ENCODE measurements at places on chromosomes 13 and 19. TPM values are rescaled to one million over a fixed set of nuclear protein-coding genes. Genes with fewer than 3 reads are reported as not detected.

ZNF790 gene
- total RNA-seq: 12.4 TPM

DNA sequence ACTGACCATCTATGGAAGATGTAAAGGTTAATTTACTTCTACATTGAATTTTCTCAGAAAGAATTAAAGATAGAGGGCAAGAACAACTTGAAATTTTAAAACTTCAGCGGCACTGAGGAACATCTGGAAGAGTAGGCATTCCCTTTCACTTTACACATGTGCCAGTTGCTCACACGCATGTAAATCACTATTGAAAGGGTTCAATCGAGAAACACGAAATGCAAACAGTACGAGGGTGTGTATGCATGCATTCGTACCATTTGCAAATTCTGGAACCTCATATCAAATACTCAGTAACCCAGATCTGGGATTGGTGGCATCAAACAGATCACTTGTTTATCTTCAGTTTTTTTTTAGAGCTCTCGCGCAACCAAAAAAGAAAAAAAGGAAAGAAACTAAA lies 315.5 kb upstream of the MAB21L1 start:
- H3K4me1 ChIP-seq: no peaks in the 10 kb centered on the region
- no peaks in the 10 kb centered on the region for H3K27me3 ChIP-seq
- H3K4me3 ChIP-seq: no peak overlapping the region
- no peak overlapping the region for H3K27ac ChIP-seq
- no peak for DNase-seq

DNA sequence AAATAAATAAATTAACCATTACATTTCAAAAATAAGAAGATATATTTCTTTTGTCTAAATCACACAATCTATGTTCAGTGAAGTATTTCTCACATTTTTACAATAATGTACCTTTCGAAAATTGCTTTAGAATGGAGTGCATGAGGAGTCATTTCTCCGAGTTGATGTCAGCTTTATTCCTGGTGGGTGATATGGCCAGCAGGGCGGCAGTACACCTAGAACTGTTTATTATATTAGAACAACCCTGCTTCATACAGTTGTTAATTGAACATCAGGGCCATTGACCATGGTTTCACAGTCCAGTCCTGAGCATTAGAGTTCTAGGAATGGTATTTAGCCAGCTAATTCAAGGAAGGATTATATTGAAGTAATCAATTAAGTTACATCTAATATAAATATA lies 696.3 kb upstream of the SLC10A2 start:
- H3K27me3 ChIP-seq: no peaks in the 10 kb centered on the region
- H3K4me1 ChIP-seq: no peaks in the 10 kb centered on the region
- H3K27ac ChIP-seq: no peak overlapping the region
- H3K4me3 ChIP-seq: no peak overlapping the region
- DNase-seq: no peak

MYO1F gene
- total RNA-seq: 187 TPM

DNA sequence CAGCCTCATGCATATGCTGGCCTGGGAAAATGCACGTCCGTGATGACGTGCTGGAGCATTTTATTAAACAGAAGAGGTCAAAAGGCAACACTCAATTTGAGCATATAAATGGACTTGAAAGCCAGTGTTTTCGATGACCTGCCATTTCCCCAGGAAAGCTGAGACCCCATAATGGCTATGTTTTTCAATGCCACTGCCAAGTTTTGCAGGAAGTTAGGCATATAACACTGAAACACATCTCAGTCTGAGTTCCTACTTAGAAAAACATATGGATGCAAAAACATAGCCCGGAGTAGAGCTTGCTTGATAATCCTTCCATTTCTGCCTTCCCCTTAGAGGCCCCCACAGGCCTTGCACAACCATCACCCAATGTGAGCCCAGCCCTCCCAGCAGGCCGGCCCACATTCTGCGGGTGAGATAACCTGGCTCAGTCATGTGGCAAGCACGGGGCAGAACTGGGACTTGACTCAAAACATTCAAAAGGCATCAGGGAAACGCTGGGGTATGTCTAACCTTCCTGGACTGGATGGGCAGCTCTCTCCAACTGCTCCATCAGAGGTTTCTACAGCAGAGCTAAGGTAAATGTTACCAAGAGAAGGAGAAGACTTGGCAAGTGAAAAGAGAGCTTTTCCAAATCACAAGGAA lies 24.9 kb downstream of the EPS15L1 start:
- peaks cover 72% of the 10 kb centered on the region for H3K4me1 ChIP-seq
- peak; percentile 66 for DNase-seq
- no peaks in the 10 kb centered on the region for H3K36me3 ChIP-seq
- H3K4me3 ChIP-seq: no peak overlapping the region
- no peaks in the 10 kb centered on the region for H3K27me3 ChIP-seq
- H3K27ac ChIP-seq: peak overlapping the region; percentile 35

DNA sequence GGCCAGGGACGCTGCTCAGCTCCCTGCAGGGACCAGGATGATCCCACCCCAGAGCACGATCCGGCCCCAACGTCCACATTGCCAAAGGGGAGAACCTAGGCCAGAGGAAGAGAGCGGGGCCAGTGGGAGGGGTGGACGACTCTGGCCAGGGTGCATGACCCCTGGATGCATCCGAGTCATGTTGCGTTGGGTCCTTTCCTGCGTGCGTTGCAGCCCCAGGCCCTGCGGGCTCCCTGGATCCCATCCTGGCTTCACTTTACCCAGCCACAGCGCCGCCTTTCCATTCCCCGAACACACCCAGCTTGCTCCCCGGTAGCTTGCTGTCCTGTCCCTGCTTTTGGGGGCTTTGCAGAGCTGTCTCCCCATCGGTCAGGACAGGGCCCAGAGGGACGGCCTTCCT lies 10.5 kb downstream of the PLIN4 start:
- H3K4me3 ChIP-seq: no peak overlapping the region
- no peaks in the 10 kb centered on the region for H3K4me1 ChIP-seq
- H3K27me3 ChIP-seq: peaks cover 5% of the 10 kb centered on the region

PEAK3 gene
- not detected for total RNA-seq

GRCh38 chr13:35818633-35819067 lies 312.5 kb downstream of the DCLK1 start:
- H3K4me3 ChIP-seq: no peak overlapping the region
- H3K27ac ChIP-seq: no peak overlapping the region
- H3K4me1 ChIP-seq: no peaks in the 10 kb centered on the region
- H3K27me3 ChIP-seq: no peaks in the 10 kb centered on the region
- H3K36me3 ChIP-seq: no peaks in the 10 kb centered on the region
- no peak for DNase-seq

DNA sequence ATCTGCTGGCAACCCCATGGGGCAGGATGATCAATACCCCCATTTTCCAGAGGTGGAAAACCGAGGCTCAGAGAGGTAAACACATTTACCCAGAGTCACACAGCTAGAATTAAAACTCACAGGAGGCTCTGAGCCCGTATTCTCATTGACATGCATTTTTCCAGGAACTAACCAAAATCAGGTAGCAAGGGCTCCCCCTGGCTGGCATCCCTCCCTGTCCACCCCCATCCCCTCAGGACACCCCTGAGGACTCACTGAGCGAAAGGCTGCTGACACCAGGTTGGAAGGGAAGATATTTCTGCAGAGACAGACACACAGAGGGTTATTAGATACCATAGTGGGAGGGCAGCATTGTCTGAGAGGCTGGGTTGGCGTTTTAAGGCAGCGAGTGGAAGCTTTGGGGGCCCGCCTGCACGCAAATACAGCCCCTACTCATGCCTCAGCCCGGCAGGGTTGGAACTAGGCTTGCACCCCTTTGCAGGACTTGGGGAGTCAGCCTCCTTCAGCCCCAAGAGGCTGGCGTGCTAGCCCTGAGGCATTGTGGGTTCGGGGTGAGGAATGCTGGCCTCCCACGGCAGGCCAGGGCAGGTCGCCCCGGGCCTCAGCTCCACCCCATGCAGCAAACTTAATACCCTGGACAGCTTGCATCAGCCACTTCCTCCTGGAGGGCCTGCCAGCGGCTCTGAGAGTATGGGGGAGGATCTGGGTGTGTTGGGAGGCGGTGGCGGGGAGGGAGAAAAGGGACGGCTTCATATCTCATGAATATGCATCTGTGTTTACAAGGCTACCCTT lies 3.9 kb downstream of the SLC1A5 start:
- DNase-seq: no peak
- H3K27ac ChIP-seq: peak overlapping the region; percentile 85
- H3K4me1 ChIP-seq: peaks cover 21% of the 10 kb centered on the region
- H3K36me3 ChIP-seq: no peaks in the 10 kb centered on the region
- no peak overlapping the region for H3K4me3 ChIP-seq

GRCh38 chr19:30229525-30230174 lies 142.5 kb upstream of the ZNF536 start:
- H3K4me3 ChIP-seq: no peak overlapping the region
- H3K27ac ChIP-seq: no peak overlapping the region
- H3K36me3 ChIP-seq: no peaks in the 10 kb centered on the region

NLRP11 gene
- total RNA-seq: not detected

DNA sequence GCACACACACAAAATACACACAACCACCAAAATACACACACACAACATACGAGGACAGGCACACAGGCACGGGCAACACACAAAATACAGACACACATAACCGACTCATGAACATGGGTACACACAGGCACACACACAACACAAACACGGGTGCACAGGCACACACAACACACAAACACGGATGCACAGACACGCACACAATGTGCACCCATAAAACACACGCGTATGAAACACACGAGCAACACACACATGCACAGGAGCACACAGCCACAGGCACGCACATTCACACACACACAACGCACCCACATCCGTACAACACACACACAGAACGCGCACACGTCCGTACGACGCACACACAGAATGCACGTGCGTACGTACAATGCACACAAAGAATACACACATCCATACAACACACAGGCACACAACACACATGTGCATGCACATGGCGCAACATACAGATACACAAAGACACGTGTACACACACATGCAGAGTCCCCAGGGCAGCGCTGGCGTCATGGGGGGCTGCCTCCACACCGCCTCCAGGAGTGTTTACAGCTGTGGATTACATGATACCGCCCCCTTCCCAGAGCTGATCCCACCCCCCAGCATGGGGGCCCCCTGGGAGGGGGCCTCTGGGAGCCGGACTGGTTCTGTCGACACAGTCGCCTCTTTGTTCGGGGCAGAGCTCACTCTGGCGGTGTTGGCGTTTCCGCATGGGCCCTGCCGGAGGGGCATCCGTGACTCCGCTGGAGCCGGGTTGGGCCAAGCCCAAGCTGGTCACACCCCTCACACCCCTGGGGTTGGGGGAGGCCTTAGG lies 2.9 kb downstream of the SBNO2 start:
- DNase-seq: no peak
- H3K36me3 ChIP-seq: peaks cover 12% of the 10 kb centered on the region
- peaks cover 60% of the 10 kb centered on the region for H3K4me1 ChIP-seq
- no peak overlapping the region for H3K4me3 ChIP-seq
- H3K27me3 ChIP-seq: no peaks in the 10 kb centered on the region

- no peaks in the 10 kb centered on the region for H3K36me3 ChIP-seq
- peaks cover 16% of the 10 kb centered on the region for H3K27me3 ChIP-seq
- H3K27ac ChIP-seq: no peak overlapping the region
- no peak overlapping the region for H3K4me3 ChIP-seq
Observed at GRCh38 chr13:25143706-25144105, 28.4 kb downstream of the AMER2 start.

- no peak overlapping the region for H3K27ac ChIP-seq
- peaks cover 15% of the 10 kb centered on the region for H3K27me3 ChIP-seq
- H3K4me1 ChIP-seq: no peaks in the 10 kb centered on the region
- no peak for DNase-seq
- no peak overlapping the region for H3K4me3 ChIP-seq
- H3K36me3 ChIP-seq: no peaks in the 10 kb centered on the region
Observed at GRCh38 chr19:30497034-30497433, 124.8 kb downstream of the ZNF536 start.

GRCh38 chr19:54339646-54340358 lies 840 bp upstream of the LILRA4 start:
- no peaks in the 10 kb centered on the region for H3K4me1 ChIP-seq
- no peak overlapping the region for H3K4me3 ChIP-seq
- no peaks in the 10 kb centered on the region for H3K36me3 ChIP-seq
- peaks cover 32% of the 10 kb centered on the region for H3K27me3 ChIP-seq
- no peak for DNase-seq

DNA sequence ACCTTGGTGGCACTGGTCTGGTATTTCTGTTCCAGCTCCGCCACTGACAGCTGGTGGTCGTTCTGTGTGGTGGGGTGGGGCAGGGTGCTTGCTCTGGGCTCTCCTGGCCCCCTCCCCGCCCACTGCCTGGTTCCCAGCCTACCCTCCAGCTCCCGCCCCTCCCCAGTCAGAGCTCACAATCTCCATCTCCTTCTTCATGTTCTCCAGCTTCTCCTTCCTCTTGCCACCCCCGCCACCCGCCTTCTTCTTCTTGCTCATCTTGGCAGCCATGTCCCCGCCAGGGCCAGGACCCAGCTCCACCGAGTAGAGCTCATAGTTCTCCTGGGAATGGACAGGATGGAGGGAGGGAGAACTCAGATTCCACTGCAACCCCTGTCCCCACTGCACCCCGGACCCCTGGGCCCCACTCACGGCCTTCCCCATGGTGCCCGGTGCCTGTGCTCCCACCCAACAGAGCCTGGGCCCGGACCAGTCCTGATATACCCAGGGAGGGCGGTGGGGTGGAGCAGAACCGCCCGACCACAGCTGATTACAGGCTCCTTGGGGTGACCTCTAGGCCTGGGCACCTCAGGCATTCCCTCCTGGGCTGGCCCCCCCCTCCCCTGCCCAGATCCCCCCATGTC lies at the start of gene ATP4A:
ATP4A (minus strand) TSS at position 452 of the 623 bp plus-strand sequence; CDS start at position 423, 29 bp downstream.
- no peak for DNase-seq
- H3K4me3 ChIP-seq: no peak within 1 kb of the TSS
- peaks cover 80% of the 10 kb centered on the region for H3K27me3 ChIP-seq
- H3K4me1 ChIP-seq: no peaks in the 10 kb centered on the region
- no peaks in the 10 kb centered on the region for H3K36me3 ChIP-seq

SLC17A7 gene
- total RNA-seq: 0.09 TPM

ZNF235 gene
- total RNA-seq: 8.3 TPM

DNA sequence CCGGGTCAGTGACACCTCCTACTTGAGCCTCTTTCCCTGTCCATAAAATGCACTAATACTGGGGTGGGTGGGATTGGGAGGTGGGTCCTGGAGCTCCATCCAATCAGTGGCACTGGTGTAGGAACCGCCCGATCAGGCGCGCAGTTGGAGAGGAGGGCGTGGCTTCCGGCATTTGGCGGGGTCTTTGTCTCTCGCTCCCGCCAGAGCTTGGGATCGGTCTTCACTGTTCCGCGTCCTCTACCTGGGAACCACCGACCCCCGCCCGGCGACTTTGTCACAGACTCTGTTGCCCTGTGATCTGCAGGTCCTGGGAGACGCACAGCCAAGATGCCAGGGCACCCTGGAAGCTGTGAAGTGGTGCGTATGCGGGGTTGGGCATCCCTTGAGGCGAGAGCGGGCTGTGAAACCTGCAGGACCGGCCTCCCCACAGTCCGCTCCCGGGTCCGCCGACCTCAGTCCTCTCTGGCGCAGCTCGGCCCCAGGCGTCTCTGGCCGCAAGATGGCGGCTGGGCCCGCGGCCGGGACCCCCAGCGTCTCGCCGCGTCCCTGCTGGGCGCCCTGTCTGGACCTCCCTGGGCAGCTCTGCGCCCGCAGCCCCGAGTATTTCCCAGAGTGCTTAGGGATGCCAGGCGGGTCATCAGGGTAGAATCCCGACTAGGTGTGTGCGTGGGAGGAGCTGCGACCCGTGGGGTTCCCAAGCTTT lies 41.6 kb upstream of the ZNF730 start:
- no peak overlapping the region for H3K27ac ChIP-seq
- DNase-seq: no peak
- peaks cover 7% of the 10 kb centered on the region for H3K4me1 ChIP-seq
- H3K36me3 ChIP-seq: no peaks in the 10 kb centered on the region
